NCI-H1417 (cell line): ENCODE measurements at places on chromosomes 6 and 20.

- DNase-seq, result no peak
Measured at GRCh38 chr6:20711518-20711917, 177.3 kb downstream of the CDKAL1 start.

DNA sequence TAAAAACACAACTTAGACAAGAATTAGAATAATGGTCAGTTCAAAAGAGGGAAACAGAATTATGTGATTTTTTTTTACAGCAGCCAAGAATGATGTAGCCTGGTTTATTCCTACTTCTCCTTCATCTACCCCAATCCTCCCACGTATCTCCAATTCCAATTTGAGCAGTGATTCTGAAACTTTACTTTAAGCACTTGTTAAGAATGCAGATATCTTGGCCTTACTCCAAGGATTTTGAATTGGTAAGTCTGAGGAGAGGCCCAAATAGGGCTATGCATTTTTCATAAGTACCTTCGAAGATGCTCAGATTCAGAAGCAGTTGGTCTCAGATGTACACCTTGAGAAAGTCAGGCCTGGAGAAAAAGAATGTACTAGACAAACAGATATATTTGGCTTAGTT, 233.4 kb upstream of the FLRT3 start:
- DNase-seq, result no peak

GRCh38 chr20:1422753-1423152, 29.9 kb upstream of the FKBP1A start:
- DNase-seq, result no peak

GRCh38 chr6:140320081-140321080, 945.9 kb upstream of the CITED2 start:
- DNase-seq, result no peak

GRCh38 chr6:147891671-147892070, 383.2 kb downstream of the SAMD5 start:
- no peak for DNase-seq

DNA sequence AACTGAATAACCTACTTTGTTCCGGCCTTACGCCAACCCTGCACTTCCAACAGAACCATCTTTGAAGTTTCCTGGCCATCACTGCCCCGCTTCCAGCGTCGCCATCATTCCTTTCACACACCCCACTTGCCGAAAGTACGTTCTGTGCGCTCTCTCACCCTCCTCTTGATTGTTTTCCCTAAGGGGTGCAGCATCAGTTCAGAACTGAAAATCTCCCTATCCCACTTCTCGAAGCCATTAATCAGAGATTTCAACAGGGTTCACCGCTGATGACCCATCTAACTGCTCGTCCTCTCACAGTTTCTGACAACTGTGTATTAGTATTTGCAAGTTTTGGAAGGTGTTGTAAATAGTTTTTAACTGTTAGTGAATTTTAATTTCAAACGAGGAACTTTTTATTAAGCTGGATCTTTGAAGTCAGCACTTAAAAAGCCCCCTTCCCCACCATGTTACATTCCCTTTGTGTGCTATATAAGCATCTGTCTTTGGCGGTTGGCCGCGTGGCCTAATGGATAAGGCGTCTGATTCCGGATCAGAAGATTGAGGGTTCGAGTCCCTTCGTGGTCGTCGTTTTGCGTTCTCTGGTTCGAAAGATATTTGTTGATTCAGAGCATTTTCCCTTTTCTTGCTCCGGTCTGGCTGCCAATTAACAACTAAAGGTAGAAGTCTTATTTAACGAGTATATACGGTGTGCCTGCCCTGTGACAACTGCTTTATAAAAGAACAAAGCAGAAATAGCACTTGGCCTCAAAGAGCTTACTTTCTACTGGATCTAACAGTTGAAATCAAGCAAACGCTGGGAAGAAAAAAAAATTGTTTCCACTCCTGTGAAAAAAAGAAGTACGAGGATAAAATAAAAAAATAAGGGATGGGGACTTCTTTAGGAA, 42.6 kb downstream of the TRIM27 start:
- DNase-seq, result peak; percentile 87

- DNase-seq, result no peak
Measured at GRCh38 chr6:99467509-99468106, 42.5 kb upstream of the PNISR start.

GRCh38 chr6:100877851-100878250, 3.3 kb downstream of the ASCC3 start:
- DNase-seq, result no peak

DNA sequence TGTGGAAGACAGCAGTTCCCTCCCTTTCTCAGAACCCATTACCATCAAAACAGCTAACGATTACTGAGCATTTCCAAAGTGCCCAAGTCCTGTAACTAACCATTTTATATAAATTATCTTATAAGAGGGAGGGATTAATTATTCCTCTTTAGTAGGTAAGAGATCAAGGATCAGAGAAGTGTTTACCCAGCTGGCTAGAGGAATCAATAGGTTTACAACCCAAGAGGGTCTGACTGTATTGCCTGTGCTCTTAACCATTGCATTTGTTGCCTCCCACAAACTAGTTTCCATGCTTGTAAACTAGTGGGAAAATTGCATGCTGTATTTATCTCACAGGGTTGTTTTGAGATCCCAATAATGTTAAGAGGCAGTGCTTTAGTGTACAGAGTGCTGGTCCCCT, 3.7 kb upstream of the DBNDD2 start:
- DNase-seq, result peak; percentile 57

GRCh38 chr6:24909241-24910216, 26.2 kb downstream of the RIPOR2 start:
- no peak for DNase-seq

GRCh38 chr6:144377586-144378210, 92.6 kb downstream of the UTRN start:
- no peak for DNase-seq

DNA sequence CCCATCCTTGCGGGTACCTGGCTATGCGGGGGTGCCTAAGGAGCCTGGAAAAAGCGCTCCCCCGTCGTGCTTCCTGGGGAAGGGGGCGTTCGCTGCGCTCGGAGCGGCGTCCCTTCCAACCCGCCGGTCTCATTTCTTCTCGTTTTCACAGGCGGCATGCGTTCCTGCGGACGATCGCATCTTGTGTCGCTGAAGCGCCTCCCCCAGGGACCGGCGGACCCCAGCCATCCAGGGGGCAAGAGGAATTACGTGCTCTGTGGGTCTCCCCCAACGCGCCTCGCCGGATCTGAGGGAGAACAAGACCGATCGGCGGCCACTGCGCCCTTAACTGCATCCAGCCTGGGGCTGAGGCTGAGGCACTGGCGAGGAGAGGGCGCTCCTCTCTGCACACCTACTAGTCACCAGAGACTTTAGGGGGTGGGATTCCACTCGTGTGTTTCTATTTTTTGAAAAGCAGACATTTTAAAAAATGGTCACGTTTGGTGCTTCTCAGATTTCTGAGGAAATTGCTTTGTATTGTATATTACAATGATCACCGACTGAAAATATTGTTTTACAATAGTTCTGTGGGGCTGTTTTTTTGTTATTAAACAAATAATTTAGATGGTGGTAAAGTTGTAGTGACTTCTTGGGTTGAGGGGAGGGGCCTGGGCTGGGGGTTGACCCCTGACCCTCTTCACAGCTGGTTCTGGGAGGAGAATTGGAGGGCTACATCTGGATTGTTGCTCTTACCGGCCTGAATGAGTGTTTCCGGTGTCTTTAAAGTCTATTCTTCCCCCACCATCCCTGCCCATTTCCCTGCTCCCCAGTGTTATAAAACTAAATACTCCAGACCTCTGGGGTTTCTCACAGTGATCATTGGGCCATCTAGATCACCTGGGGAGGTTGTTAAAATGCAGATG, 1.1 kb downstream of the ID1 start:
- DNase-seq, result peak; percentile 74

- no peak for DNase-seq
Measured at GRCh38 chr20:35260426-35260825, 17.5 kb downstream of the MMP24OS start.

- peak; percentile 7 for DNase-seq
Measured at GRCh38 chr6:33113755-33114154, 38.0 kb downstream of the HLA-DPB1 start.

GRCh38 chr6:39140556-39141167, 25.7 kb upstream of the SAYSD1 start:
- DNase-seq, result no peak

DNA sequence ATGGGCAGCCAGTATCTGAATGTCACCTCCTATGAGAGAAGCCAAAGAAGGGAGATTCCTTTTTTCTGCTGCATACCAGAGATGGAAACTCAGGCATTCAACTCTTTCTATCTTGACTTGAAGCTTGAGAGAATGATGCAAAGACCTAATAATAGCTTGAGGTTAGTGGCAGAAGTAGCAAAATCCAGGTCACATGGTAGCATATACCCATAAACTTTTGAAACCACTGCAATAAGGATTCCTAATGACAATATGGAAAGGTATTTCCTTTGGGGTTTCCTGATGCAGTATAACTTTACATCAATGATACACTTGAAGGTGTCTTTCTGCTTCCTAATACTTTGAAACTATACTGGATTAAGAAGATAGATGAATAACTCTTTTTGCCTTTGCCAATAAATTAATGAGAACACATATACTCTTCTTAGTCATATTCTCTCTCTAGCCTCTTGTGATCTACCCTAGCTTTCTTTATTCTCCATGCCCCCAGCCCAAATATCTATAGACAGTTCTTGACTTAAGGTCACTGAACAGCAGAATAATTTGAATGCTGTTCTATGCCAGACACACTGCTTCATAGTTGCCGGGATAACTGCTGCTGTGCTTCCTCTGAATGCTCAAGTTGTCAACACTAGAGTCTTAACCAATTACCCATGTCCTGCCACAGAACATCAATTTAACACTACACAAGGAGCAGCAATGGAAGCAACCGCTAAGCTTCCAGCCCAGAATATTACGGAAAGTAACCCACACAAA, 155.5 kb upstream of the SIM1 start:
- no peak for DNase-seq
